ENCODE measurements at places on chromosomes 1 and 21.

- no peak for ATAC-seq
Observed at GRCh38 chr1:112925015-112925414, 31.0 kb downstream of the SLC16A1 start.

DNA sequence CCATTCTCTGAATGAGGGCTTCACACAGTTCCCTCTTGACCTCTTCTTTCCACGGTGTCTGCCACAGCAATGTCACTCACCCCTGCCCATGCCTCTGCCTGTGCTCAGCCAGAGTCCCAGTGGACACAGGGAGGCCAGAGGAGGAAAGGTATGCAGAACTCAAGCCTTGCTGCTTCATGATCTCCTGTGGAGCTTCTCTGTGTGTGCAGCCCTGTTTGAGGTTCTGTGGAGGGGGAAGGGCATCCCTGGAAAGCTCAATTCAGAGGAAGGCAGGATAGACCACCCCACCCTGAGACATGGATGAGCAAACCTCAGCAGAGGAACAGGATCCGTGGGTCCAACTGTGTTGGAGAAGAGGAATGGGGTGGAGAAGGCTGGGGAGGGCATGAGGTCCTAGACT lies 2.0 kb downstream of the HCN3 start:
- ATAC-seq, result no peak

DNA sequence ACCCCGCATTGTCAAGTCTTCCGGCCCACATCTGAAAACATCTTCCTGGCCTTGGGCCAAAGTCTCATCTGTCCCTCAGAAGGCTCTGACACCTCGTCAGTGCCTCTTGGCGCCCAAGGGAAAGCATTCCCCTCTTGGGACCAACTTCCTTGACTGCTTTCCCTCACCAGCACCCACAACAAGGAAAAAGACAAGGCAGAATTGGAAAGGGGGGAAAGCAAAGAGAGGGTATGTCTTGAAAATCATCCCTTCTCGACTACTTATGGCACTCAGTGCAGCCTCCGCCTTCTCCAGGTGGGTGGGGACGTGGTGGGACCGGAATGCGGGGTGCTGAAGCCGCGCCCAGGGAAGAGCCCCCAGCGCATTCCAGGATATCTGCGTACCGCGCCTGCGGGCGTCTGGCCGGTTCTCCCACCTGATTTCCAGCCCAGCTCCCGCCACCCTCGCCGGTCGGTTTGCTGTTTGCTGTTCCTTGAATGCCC lies 554 bp upstream of the SLC39A1 start:
- no peak for ATAC-seq

DNA sequence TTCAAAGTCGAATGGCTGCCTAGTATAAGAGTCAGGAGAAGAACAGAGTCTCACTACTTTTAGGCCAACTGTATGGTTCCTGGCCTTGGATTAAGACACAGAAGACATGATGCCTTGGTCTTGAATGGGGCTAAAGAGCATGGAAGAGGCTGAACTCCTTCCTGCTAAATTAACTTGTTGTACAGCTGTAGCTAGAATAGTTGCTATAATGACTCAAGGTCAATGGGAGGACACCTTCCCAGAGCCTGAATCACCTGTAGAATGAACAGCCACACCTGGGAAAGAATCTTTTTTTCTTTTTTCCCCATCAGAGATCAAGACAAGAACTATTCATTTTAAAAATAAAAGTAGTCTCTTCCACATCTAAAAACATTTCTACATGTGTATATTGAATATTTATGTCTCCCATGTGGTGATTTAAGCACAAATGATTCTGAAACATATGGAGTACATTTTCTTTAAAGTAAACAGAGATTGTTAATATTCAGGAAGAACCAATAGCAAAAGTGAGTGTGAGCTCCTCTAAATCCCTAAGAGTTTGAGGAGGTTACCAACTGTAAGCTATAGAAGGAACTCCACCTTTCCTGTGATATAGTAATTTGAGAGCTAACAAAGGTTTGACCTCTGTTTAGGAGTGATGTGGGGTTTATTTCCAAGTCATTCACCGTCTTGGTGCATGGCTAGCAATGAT lies 191.3 kb downstream of the TGFB2 start:
- ATAC-seq, result no peak

GRCh38 chr21:41662761-41663160 lies 104.1 kb downstream of the RIPK4 start:
- no peak for ATAC-seq

- ATAC-seq, result no peak
Observed at GRCh38 chr1:53416269-53416813, 42.9 kb upstream of the DMRTB1 start.

- peak; percentile 48 for ATAC-seq
Observed at GRCh38 chr1:91730801-91731732, 154.9 kb downstream of the TGFBR3 start.

DNA sequence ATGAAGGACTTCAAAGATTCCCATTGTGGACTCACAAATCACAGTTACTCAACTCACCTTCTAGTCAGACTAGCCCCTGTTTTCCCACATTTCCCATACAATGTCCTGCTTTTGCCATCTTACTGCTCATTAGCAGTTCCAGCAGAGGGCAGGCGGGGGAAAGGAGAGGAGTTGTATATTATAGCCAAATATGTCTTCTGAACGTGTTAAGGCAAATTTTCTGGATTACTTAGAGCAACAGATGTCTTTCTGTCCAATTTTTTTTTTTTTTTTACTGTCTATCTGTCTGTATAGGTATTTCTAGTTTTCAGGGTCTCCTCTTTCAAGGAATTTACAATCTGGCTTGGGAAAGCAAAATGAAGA lies 29.9 kb upstream of the DDAH1 start:
- no peak for ATAC-seq

GRCh38 chr1:208142590-208143382 lies 101.4 kb downstream of the PLXNA2 start:
- ATAC-seq, result no peak

- no peak for ATAC-seq
Observed at GRCh38 chr1:155241841-155242264, 13.4 kb downstream of the ENTREP3 start.

- ATAC-seq, result no peak
Observed at GRCh38 chr1:119364640-119365039, 3.9 kb upstream of the HAO2 start.

DNA sequence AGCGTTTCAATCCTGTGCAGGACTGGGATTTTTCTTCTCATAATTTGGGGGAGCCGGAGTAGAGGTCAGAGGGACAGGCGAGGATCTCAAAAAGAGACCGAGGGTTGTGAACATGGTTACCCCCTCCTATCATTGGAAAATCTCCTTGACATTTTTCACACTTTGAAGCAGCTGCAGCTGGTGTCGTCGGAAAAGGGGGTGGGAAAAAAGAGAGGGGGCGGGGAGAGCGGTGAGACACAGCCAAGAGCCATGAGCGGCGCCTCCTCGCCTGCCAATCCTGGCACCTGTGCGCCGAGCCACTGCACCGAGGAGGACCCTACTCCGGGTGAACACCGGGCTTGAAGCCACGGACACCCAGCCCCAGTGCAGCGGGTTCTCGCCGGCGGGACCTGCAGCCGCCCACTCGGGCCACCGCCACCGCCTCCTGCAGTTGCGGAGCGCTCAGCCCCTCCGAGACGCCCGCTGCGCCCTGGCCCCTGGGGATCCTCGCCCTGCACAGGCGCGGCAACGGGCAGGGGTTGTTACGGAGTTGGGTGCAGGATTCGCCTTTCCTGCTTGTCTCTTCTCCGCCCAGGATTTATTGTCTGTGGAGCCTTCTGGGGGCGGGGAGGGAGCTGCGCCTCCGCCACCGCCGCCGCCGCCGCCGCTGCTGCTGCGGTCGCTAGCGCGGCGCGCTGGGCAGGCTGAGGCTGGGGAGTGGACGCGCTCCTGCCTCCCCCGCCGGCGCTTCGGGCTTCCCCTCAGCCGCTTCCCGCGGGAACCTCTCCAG lies at the start of gene LRRC7:
Gene LRRC7, plus strand, starts transcription at position 271 of the 769 bp plus-strand sequence. CDS start 718 bp downstream, outside the sequence.
- peak; percentile 13 for ATAC-seq

- peak; percentile 26 for ATAC-seq
Observed at GRCh38 chr1:212608959-212609700, 569 bp downstream of the ATF3 start.

DNA sequence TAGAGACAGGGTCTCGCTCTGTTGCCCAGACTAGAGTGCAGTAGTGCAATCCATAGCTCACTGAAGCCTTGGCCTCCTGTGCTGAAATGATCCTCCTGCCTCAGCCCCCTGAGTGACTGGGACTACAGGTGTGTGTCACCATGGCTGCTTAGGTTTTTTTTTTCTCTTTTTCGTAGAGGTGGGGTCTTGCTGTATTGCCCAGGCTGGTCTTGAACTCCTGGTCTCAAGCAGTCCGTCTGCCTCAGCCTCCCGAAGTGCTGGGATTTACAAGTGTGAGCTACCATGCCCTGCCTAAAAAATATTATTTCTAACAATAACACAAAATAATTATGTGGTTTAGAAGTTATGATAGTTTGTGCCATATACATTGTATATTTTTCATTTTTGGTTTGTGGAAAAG lies 9.9 kb downstream of the CAMTA1 start:
- ATAC-seq, result no peak
